NCI-H1417 (cell line): ENCODE measurements at places on chromosomes 7 and 10.

DNA sequence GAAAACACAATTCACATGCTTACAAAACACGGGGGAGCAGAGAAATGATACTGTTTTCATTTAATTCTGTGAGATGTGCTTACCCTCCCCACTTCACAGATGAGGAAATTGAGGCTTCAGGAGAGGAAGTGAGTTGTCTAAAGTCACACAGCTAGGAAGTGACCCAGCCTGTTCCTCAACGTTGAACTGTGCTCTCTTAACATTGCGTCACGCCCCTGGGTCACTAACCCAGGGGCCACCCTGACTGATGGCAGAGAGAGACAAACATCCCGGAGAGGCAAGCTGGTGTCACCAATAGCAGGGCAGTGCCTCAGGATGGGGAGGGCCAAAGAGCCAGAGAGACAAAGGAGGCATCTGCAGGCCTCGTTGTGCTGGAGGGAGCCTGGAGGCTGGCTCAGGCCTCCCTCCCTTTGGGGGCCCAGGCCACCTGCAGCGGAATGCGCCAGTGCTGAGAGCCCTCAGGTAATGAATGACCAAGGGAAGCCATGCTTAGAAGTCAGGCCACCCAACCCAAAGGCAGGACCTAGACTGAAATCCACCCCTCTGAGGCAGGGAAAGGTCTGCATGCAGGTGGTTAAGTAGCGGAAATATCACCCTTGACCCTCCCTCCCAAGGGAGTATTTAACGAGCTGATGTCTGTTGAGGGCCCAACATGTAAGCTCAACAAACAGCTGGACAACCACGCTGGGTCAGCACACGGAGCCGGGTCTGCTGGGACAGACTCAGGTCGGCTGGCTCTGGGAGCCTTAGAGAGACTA is 81.3 kb downstream of the C10orf105 start:
- DNase-seq: no peak

DNA sequence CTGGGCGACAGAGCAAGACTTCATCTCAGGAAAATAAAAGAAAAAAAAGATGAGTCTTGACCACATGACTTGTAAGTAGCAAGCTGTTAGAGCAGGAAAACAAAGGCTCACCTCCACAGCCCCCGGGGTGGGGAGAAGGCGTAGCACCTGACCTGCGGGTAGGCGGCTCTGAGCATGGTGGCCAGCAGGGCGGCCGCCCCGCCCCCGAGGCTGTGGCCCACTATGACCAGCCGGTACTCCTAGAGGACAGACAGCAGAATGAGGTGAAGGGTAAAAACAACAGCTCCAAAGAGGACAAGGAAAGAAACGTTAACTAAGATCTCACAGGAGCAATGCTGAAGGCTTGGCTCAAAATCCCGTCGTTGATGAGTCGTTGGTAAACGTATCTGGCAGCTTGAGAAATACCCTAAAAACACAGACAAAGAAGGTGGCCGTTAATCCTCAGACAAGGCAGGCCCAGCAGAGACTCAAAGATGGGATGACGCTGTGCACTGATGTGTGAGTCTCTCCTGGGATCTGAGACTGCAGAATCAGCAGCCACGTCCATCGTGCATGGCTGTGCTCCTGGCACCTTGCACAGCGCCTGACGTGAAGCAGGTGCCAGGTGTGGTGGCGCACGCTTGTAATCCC is 31.1 kb downstream of the DAGLB start:
- no peak for DNase-seq

- DNase-seq: no peak
Measured at GRCh38 chr7:154437234-154437633, 385.0 kb downstream of the DPP6 start.

- no peak for DNase-seq
Measured at GRCh38 chr10:88500656-88501055, 82.5 kb downstream of the RNLS start.

GRCh38 chr10:32548208-32548607 is 102.3 kb downstream of the CCDC7 start:
- DNase-seq: no peak

DNA sequence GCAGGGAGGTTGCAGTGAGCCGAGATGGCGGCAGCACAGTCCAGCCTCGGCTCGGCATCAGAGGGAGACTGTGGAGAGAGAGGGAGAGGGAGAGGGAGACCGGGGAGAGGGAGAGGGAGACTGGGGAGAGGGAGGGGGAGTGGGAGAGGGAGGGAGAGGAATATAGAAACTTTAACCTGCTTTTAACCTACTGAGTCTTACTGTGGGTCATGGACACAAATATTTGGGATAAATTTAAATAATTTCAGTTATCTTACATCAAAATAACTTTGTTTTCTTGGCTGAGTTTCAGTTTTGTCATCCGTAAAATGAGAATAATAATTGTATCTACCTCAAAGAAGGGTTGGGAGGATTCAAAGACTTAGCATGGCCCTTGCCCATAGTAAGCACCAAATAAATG is 319.8 kb downstream of the LRMDA start:
- DNase-seq: no peak

DNA sequence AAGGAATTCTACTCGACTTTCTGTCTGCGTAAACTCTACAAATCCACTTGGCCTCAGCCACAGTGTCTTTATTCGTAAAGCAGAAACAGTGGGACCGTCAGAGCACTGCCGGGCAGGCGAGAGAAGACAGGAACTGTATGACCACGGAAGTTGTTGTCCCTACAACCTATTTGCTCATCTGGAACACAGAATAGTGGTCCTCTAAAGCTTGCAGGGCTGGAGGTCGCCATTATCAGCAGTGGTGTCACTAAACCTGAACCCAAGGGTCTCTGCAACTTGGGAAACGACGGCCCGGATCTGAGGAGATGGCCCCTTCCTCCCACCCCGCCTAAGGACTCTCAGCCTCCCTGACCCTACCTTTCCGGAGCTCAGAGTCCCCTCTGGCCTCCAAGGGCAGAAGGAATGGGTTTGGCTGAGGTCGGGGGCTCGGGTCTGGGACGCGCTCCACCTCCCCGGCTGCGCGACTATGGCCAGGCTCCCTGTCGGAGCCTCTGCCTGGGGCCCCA is 442 bp downstream of the STYXL1 start:
- no peak for DNase-seq

- DNase-seq: no peak
Measured at GRCh38 chr7:21373031-21373430, 54.9 kb upstream of the SP4 start.

DNA sequence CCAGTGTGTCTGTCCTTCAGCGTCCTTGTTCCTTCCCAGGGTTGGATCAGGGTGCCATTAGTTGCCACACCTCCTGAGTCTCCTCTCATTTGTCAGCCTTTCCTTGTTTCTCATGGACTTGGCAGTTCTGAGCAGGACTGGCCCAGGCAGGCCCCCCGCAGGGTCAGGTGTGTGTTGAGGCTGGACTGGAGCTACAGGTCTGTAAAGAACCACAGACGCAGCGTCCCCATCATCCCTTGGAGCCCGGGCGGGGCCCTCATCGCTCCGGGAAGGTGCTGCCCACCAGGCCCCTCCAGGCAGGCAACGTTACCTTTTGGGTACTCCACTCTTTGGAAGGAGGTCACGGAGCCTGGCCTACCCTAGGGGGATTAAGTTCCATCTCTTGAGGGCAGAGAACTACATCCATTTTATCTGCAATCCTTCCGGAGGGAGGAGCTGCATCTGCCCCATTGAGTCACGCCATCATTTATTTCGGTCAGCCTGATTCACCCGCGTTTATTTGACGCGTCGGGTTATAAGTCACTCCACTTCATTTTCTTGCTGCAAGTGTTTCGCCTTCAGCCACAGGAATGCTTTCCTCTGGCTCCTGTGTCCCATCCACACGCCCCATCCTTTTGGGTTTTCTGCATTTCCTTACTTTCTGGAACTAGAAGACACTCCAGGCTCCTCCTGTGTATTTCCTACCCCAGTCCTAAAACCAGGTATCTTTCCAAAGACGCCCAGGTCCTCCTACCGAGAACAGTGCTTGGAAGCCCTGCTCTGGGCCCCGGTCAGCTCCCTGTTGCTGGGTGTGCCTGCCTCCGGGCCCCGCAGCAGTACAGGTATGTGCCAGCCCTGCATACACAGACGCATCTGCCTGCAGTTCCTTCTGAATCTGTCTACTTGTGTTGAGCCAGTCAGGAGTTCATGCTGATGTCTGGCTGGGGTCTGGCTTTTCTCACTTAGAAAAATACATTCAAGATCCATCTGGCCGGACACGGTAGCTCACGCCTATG is 141.9 kb downstream of the MAD1L1 start:
- DNase-seq: no peak

DNA sequence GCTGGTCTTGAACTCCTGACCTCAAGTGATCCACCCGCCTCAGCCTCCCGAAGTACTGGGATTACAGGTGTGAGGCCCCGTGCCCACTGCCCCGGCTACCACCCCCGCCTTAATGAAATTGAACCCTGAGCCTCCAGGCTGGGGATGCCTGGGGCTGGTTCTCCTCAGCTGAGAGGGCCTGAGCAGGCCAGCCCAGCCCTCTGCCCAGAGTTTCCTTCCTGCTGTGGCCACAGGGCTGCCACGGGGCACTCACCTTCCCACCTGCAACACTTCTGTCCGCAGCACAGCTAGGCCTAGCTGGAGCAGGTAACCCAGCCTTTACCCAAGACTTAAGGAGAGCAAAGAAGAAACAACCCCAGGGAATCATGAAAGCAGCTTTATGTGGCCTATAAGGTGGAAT is 78.1 kb upstream of the ANLN start:
- no peak for DNase-seq

- no peak for DNase-seq
Measured at GRCh38 chr7:95530881-95531280, 45.1 kb downstream of the ASB4 start.

- no peak for DNase-seq
Measured at GRCh38 chr7:103771294-103771693, 218.2 kb downstream of the RELN start.

GRCh38 chr10:36177071-36177470 is 535.0 kb upstream of the FZD8 start:
- DNase-seq: no peak

DNA sequence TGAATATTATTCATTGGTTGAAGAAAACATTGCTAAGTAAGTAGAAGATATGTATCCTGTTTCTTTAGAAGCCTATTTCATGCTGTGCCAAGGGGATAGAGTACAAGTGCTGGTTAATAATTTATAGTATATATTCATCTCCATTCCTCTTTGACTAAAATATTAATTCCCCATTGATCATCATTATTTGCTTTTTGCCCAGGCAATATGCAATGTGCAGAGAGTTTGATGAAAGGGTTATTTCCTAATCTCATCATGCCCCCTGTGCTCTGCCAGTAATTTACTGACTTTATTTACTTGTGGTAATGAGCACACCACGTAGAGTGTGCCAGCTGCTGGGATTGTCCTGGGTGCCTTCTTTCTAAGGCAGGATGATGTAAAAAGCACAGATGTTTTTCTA is 180.9 kb downstream of the REEP3 start:
- peak; percentile 36 for DNase-seq

GRCh38 chr10:88721392-88721791 is 15.3 kb downstream of the LIPK start:
- no peak for DNase-seq

DNA sequence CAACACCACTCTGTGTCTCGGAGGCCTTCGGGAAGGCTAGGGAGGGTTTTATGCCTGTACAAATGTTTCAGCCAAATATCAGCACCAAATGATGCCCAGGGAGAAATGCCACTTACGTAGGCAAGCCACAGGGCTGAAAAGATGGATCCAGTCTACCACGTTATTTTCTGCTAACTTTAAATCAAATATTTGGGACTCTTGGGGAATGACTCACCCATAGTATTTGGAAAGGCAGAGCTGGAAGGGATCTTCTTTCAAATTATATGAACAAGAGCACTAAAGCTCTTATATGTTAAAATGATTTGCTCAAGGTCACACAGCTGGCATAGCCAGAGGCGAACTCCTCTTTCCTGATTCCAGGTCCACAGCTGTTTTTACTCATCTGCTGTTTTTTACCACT is 591.4 kb downstream of the SORCS1 start:
- DNase-seq: no peak

DNA sequence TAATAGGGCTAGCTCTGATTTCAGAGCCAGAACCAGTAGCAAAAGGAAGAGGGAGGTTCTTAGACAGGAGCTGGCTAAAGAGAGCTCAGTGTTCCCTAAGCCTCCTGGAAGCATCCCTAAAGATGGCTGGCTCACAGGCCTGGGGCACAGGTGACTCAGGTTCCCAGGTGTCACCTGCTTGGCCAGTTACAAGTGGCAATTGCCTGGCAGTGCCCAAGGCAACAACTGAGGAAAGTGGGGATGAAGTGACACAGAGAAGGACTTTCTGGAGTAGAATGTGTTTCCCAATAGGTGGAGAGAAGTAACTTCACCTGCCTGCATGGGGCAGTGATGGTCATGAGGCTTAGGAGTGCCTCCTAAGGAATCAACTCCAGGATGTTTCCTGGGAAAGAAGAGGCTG is 66.5 kb upstream of the EEPD1 start:
- no peak for DNase-seq

DNA sequence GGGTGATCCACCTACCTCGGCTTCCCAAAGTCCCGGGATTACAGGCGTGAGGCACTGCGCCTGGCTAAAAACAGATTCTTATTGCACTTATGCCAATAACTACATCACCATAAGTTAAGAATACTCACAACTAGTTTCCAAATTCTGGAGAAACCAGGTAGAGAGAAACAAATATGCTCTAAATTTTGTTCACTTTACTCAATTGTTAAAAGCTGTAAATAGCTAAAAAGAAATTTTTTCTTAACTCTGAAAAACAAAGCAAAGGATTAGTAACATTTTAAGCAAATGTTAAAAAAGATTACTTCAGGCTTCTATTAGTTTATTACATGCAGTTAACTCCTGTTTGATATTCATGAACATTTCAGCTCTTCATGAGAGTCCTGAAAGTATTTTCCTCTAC is 28.3 kb upstream of the ZMIZ2 start:
- no peak for DNase-seq

- no peak for DNase-seq
Measured at GRCh38 chr10:78685466-78686103, 383.2 kb upstream of the ZMIZ1 start.

DNA sequence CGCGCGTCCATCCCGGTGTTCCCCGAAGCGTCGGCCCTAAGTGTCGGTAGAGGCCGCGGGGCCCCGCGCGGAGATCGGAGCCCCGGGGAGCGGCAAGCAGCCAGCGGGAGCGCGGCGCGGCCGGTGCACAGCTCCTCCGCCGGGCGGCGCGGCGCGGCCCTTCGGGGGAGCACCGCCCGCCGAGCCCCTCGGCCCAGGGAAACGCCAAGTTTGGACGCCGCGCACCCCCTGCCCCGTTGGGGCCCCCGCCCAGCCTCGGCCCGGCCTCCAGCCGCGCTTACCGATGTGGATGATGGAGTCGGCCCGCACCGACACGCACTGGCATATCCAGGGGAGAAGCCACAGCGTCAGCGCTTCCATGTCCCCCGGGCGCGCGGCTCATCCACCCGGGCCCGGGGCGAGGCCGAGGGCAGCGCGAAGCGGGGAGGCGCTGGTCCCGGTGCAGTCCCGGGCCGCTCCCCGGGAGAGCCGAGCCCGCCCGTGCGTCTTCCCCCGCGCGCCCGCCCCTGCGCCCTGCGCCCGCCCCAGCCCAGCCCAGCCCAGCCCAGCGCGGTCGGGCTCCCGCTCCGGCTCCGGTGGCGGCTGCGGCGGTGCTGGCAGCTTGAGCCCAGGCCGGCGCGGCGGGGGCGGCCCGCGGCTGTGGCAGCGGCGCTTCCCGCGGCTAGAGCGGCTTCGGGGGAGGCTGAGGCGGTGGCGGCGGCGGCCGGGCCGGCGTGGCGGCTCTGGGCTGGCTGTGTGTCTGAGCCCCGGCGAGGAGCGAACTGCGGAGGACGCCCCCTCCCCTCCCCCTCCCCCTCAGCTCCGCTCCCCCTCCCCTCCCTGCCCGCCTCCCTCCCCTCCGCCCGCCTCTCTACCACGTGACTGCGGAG is at the start of gene GRID1:
Gene GRID1 (minus strand): TSS at position 763 of the 869 bp plus-strand sequence.
- peak; percentile 77 for DNase-seq

- no peak for DNase-seq
Measured at GRCh38 chr7:39587393-39587792, 21.2 kb downstream of the YAE1 start.

- no peak for DNase-seq
Measured at GRCh38 chr7:157347217-157347904, 10.6 kb downstream of the DNAJB6 start.
